Endothelial cell (in vitro differentiated cells): ENCODE measurements at places on chromosomes 3 and 15. TPM values are rescaled to one million over a fixed set of nuclear protein-coding genes. Genes with fewer than 3 reads are reported as not detected.

Gene GLDN
- total RNA-seq: 0.21 TPM

Gene LOXL1
- total RNA-seq: 156 TPM

Gene RASSF1
- 14.8 TPM for total RNA-seq

Gene ROPN1B
- not detected for total RNA-seq

Gene HHLA2
- not detected for total RNA-seq

Gene EOMES
- 5.1 TPM for total RNA-seq

Gene SLC22A13
- total RNA-seq: 0.21 TPM

Gene MNS1
- 1.9 TPM for total RNA-seq

GRCh38 chr3:196691386-196691785 is 20.7 kb downstream of the CEP19 start:
- H3K27ac ChIP-seq: no peak overlapping the region
- no peaks in the 10 kb centered on the region for H3K36me3 ChIP-seq
- H3K4me3 ChIP-seq: no peak overlapping the region
- no peak for DNase-seq

GRCh38 chr3:71095511-71096291 is 487.8 kb downstream of the FOXP1 start:
- H3K27ac ChIP-seq: no peak overlapping the region
- H3K36me3 ChIP-seq: no peaks in the 10 kb centered on the region
- DNase-seq: no peak
- no peaks in the 10 kb centered on the region for H3K4me1 ChIP-seq
- no peak overlapping the region for H3K4me3 ChIP-seq

GRCh38 chr3:133390715-133391114 is 9.1 kb upstream of the BFSP2 start:
- no peak overlapping the region for H3K27ac ChIP-seq
- H3K4me3 ChIP-seq: no peak overlapping the region
- peaks cover 5% of the 10 kb centered on the region for H3K27me3 ChIP-seq

- peaks cover 13% of the 10 kb centered on the region for H3K36me3 ChIP-seq
- peaks cover 18% of the 10 kb centered on the region for H3K27me3 ChIP-seq
- peaks cover 2% of the 10 kb centered on the region for H3K4me1 ChIP-seq
- no peak overlapping the region for H3K27ac ChIP-seq
These were observed 46.4 kb downstream of the DNAJB8 start for GRCh38 chr3:128420289-128420688.

DNA sequence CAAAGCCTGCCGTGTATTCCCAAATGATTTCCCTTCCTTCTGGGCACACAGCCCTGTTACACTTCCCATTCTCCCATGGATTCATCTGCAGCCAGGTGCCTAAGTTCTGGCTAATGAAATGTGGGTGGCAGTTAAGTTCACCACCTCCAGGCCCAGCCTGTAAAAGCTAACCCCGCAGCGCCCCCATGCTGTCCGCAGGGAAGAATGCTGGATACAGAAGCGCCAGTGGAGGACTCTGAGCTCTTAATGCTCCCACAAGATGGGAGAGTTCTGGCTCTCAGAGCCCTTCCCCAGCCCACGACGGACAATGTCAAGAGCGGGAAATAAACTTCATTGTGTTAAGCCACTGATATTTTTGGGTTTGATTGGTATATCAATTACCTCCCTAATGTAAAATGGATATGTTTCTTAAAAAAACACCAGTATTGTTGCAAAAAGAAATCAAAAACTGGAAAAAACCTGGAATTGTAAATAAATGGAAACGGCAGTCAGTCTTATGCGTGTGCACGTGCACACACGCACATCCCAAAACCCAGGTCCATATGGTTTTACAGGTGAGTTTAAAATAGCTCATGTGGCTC is 37.7 kb upstream of the FGD5 start:
- no peak overlapping the region for H3K4me3 ChIP-seq
- H3K27ac ChIP-seq: no peak overlapping the region
- peaks cover 14% of the 10 kb centered on the region for H3K4me1 ChIP-seq

GRCh38 chr15:39327005-39327730 is 253.7 kb upstream of the THBS1 start:
- H3K27me3 ChIP-seq: no peaks in the 10 kb centered on the region
- no peak for DNase-seq
- no peak overlapping the region for H3K4me3 ChIP-seq
- H3K4me1 ChIP-seq: no peaks in the 10 kb centered on the region
- no peaks in the 10 kb centered on the region for H3K36me3 ChIP-seq
- H3K27ac ChIP-seq: no peak overlapping the region

GRCh38 chr3:150921209-150921608 is 16.0 kb upstream of the MINDY4B start:
- no peak overlapping the region for H3K4me3 ChIP-seq
- no peak for DNase-seq
- H3K36me3 ChIP-seq: no peaks in the 10 kb centered on the region
- peaks cover 6% of the 10 kb centered on the region for H3K4me1 ChIP-seq
- H3K27ac ChIP-seq: no peak overlapping the region
- no peaks in the 10 kb centered on the region for H3K27me3 ChIP-seq

DNA sequence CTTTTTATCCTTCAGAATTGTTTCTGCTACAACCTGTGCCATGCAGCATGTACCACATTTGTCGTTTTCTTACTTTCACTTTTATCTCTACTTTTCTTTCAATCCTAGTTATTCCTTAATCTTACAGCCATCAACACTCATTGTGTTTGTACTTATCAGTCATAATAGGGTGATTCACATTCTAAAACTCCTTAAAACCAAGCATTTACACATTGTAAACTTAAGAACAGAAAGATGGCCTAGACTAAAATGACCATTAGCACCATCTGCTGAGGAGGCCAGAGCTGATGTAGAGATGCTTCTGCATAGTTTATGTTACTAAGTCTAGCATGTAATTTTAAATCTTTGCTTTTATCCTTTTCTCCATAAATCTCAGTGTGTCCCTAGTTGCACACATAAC is 25.5 kb downstream of the EIF2AK4 start:
- peaks cover 13% of the 10 kb centered on the region for H3K36me3 ChIP-seq
- no peak overlapping the region for H3K4me3 ChIP-seq
- H3K27me3 ChIP-seq: no peaks in the 10 kb centered on the region
- DNase-seq: no peak

GRCh38 chr15:69009341-69009740 is 5.2 kb upstream of the NOX5 start:
- H3K36me3 ChIP-seq: no peaks in the 10 kb centered on the region
- no peaks in the 10 kb centered on the region for H3K4me1 ChIP-seq
- H3K27ac ChIP-seq: no peak overlapping the region
- H3K4me3 ChIP-seq: no peak overlapping the region

- H3K27me3 ChIP-seq: peaks cover 7% of the 10 kb centered on the region
- no peak for DNase-seq
- peaks cover 4% of the 10 kb centered on the region for H3K36me3 ChIP-seq
- no peaks in the 10 kb centered on the region for H3K4me1 ChIP-seq
- H3K27ac ChIP-seq: no peak overlapping the region
These were observed 28.5 kb upstream of the DCUN1D1 start for GRCh38 chr3:183008800-183009199.

DNA sequence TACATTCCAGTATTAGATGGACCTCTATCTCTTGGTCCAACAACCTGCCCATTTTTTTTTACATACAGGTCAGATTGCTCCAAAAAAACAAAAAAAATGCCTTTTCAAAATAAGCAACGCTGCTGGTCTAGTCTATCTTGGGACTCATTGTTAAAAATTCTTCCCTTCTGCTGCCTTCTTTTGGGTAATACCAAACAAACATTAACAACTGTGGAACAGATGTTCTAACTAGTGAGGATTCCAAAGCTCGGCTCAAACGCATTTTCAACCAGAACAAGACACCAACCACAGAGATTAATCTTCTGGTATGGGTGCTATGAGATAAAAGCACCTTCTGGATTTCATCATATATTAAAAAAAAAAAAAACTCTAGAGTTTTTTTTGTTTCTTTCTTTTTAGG is 24.7 kb downstream of the ARHGAP31 start:
- H3K36me3 ChIP-seq: peaks cover 31% of the 10 kb centered on the region
- peaks cover 7% of the 10 kb centered on the region for H3K27me3 ChIP-seq
- peak overlapping the region; percentile 46 for H3K27ac ChIP-seq
- H3K4me1 ChIP-seq: peaks cover 71% of the 10 kb centered on the region
- DNase-seq: no peak

DNA sequence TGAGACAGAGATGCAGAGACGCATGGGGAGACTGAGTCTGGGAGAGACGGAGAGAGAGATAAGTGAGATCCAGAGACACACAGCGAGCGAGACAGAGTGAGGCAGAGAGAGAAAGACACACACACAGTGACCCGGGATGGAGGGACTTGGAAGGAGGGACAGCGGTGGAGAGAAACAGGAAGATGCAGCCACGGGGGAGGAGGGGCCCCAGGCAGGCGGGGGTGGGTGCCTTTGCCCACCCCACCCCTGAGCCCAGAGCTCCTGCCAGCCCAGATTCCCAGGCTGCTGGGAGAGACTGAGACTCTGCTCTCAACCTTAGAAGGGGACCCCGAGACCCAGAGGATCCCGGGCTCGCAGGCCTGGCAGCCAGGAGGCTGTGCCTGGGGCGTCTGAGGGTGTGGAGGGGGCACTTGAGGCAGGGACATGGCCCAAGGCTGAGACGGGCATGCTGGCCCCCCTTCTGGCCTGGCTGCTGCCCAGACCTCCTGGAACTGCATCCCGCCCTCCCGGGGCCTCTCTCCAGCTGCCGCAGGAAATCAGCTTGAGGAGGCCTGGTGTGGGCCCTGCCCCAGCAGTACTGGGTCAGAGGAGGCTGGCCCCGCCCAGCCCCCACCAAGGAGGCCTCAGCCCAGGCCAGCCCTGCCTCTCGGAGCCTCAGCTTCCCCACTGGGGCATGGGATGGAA is 18.1 kb downstream of the H1-8 start:
- H3K4me3 ChIP-seq: peak overlapping the region; percentile 87
- no peak for DNase-seq
- H3K27me3 ChIP-seq: peaks cover 52% of the 10 kb centered on the region
- peaks cover 16% of the 10 kb centered on the region for H3K4me1 ChIP-seq

GRCh38 chr3:28912120-28912885 is 368.6 kb upstream of the RBMS3 start:
- H3K27me3 ChIP-seq: no peaks in the 10 kb centered on the region
- DNase-seq: no peak
- no peaks in the 10 kb centered on the region for H3K36me3 ChIP-seq
- H3K27ac ChIP-seq: no peak overlapping the region

DNA sequence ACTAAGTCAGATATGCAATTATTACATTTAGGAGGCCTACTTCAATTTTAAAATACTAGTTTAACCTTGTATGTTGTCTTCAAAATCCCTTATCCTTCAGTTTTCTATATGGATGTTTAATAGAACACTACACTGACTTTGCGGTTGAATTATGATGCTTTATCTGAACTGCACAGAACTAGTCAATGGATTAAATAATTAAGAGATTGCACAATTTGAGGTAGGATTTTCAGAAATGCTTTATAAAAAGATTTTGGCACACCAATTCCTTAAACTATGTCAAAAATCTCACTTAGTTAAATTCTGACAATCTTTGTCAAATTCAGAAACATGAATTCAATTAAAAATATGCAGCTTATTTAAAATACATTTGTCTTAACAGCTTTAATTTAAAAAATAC is 28.1 kb downstream of the ATOSA start:
- H3K27ac ChIP-seq: peak overlapping the region; percentile 83
- peaks cover 1% of the 10 kb centered on the region for H3K27me3 ChIP-seq
- DNase-seq: no peak
- peaks cover 8% of the 10 kb centered on the region for H3K4me1 ChIP-seq
- H3K4me3 ChIP-seq: no peak overlapping the region

GRCh38 chr3:55782807-55783206 is 295.7 kb upstream of the WNT5A start:
- no peak for DNase-seq
- H3K4me3 ChIP-seq: no peak overlapping the region
- no peaks in the 10 kb centered on the region for H3K27me3 ChIP-seq
- no peak overlapping the region for H3K27ac ChIP-seq
